Suppressor macrophage (primary cell): ENCODE measurements at places on chromosomes 2 and 18.

DNA sequence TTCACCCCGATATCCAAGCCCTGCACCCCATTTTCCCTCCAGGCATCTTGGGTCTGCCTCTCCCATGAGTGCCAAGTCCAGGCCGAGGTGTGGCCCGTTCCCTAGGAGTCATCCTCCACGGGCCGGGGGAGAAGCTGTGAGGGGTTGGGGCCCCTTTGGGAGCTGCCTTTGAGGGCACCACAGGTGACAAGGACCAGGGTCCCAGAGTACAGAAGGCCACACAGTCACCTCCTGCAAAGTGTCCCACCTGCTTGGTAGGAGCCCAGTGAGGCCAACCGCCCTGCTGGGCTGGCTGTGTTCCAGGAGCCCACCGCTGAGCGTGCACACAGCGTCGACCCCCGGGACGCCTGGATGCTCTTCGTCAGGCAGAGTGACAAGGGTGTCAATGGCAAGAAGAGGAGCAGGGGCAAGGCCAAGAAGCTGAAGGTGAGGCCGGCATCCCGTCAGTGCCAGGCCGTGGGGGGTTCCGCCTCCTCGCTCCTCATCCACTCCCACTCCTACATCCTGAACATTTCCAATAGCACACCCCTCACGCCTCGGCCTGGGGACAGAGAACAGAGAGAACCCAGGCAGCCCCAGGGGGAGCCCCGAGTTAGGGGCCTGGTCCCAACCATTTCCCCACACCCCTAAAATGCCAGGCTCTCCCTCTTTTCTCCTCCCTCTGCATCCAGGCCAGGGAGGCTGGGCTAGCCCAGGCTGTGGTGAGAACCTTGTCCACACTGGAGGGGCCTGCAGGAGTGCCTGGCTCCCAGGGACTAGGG lies 2.7 kb downstream of the ERFE start:
- no peak for DNase-seq

DNA sequence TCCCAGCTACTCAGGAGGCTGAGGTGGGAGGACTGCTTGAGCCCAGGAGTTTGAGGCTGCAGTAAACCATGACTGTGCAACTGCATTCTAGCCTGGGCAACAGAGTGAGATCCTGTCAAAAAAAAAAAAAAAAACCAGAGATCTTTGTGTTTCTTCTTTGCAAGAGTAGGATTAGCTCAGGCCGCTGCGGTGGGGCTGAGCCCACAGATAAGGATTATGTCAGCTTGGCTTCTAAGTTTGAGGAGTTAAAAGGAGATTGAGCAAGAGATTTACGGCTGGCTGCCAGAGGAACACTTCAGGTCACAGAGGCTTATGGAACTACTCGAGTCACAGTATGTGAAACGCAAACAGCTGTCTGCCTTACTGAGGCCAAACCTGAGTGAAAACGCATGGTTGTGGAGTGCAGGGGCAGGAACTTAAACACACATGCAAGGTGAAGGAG lies 146.7 kb upstream of the L3MBTL4 start:
- no peak for DNase-seq

GRCh38 chr2:68287580-68288441 lies 31.9 kb downstream of the CNRIP1 start:
- DNase-seq = peak; percentile 97

- no peak for DNase-seq
Observed at GRCh38 chr2:95374029-95374428, 28.5 kb upstream of the FAHD2A start.

DNA sequence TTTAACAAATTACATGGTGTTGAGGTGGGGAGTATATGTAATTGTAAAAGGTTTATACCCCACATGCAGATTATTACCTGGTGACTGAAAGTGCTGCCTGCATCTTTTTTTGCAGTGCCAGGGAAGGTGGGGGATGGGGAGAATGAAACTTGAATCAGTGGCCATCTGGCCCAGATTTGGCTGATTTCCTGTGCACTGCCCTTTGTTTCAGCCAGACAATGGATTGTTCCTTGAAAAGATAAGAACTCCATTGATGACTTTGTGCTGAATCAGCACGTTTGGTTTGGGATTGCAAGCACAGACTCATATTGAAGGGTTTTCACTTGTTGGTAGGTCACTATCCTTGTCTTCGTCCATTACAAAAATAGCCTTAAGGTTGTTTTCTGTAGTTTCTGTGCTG lies 20.9 kb downstream of the GREB1L start:
- DNase-seq = no peak

DNA sequence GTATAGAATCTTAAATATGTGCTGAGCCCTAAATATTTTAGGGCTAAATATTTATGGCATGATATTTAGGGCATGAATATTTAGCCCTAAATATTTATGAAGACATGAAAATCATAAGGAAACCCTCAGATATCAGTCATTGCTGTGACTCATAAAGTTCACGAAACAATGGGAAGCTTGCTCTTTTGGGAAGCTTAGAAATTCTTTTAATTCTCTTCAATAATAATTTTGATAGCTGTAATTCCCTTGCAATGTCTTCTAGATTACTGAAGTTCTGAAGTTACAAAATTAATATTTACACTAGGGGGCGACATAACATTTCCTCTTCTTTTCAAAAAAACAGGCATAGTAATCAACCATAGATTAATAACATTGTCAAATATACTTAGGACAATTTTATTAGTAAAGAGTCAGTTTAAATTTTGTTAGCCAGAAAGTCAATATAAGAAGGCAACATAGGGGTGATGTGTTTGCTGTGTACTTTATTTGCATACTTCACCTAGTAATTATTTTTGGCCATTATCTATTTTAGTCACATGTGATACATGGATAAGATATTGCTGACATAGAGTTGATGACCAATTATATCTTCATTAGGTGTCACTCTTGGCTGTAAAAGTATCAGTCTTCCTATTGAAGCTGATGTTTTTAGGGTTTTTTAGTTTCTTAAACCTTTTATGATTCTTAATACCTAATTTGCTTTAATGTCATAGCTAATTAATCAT lies 13.2 kb downstream of the ZNF804A start:
- DNase-seq = peak; percentile 71

DNA sequence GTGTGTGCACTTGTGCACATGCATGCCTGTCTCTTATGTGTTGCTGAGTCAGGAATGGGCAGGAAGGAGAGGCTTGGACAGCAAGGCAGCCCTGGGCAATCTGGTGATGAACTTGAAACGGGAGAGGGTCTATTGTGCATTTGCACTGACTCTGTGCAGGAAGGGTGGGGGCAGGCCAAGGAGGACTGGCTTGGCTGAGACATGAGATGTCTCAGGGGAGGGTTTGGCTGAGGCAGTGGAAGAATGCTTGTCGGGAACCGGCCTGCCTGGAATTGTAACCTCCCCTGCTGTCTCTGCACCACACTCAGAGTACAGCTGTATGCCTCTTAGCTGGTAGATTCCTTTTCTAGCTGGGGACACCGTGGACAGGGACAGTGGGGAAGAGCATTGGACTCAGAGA lies 176.1 kb upstream of the TNP1 start:
- no peak for DNase-seq

DNA sequence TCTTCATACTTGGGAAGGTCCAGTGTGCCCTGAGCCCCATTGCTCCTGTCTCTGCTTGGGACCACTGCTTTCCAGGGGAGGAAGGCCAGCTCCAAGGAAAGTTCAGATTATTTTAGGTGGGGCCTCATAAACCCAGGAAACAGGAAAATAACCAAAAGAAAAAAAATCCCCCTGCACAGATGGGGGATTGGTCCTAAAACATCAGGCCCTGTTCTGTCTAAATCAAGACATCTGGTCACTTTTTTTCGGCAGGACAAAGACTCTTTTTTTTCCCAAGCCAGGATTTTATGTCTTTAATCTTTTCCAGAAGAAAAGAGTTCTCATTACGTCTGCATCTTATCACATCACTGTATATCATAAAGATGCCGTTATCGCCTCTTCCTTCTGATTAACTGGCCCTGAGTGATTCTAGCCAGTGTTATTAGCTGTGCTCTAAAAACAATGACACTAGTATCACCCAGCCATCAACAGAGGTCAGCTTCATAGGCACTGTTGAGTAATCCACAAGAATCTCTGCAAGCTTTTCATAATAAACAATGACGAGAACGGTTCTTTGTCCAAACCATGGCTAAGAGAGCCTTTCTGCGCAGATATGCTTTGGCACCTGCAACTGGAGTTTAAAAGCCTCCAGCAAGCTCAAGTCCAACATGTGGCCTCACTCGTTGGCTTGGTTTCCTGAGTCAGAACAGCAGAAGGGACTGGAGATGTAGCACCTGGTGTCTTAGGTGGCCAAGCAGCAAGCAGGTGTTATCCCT lies 138.2 kb downstream of the VAPA start:
- DNase-seq = no peak

DNA sequence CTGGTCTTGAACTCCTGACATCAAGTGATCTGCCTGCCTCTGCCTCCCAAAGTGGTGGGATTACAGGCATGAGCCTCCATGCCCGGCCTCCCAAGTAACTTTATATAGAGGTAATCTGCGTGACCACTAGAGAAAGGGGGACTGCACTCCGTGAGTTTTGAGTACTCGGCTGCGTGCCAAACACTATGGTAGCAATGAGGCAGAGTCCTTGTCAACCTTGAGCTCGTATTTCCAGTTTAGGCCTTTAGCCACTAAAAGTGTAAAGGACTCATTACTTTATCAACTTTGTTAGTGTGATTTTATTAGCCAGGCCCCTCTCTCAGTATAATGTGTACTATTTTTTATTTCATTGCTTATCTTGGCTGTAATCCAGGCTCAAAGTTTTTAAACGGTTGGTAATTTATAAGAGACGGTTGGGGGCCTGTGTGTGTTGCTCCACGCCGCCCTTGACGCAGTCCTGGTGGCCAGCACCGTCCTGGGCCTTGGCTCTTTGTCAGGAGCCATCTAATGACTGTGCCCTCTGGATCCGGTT lies 56.2 kb downstream of the ZCCHC2 start:
- no peak for DNase-seq

- peak; percentile 16 for DNase-seq
Observed at GRCh38 chr18:38747153-38747552, 1181.6 kb upstream of the CELF4 start.

DNA sequence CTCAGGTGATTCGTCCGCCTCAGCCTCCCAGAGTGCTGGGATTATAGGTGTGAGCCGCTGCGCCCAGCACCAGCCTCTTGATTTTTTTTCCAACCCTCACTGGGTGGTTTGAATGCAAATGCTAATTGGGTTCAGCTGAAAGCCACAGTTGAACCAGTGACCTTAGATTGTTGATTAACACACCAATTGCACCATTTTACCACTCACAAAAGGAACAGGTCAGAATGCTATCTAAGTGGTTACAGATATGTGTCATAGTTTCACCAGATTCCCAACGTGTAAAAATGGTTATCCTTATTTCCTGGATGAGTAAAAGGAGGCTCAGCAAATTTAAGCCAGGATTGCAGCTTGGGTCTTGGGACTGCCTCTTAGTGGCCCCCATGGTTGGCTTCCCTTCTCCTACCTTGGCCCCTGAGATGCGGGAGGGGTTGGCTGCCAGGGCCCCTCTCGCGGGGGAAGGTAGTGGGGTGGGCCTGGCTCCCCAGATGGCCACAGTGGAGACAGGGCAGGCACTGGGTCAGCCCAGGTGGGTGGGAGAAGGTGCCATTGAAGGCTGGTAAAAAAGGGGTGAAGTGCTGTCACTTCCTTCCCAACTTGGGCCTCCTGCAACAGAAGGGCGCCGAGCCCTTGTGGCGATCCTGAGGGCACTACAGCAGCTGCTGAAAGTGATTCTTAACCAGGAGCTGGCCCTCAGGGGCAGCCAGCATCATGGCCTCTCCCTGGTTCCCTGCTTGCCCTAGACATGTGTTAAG lies 164.9 kb upstream of the HAAO start:
- DNase-seq = no peak

- DNase-seq = no peak
Observed at GRCh38 chr18:62981566-62981965, 266.2 kb downstream of the PHLPP1 start.

- DNase-seq = no peak
Observed at GRCh38 chr2:152583512-152584229, 133.6 kb downstream of the PRPF40A start.

DNA sequence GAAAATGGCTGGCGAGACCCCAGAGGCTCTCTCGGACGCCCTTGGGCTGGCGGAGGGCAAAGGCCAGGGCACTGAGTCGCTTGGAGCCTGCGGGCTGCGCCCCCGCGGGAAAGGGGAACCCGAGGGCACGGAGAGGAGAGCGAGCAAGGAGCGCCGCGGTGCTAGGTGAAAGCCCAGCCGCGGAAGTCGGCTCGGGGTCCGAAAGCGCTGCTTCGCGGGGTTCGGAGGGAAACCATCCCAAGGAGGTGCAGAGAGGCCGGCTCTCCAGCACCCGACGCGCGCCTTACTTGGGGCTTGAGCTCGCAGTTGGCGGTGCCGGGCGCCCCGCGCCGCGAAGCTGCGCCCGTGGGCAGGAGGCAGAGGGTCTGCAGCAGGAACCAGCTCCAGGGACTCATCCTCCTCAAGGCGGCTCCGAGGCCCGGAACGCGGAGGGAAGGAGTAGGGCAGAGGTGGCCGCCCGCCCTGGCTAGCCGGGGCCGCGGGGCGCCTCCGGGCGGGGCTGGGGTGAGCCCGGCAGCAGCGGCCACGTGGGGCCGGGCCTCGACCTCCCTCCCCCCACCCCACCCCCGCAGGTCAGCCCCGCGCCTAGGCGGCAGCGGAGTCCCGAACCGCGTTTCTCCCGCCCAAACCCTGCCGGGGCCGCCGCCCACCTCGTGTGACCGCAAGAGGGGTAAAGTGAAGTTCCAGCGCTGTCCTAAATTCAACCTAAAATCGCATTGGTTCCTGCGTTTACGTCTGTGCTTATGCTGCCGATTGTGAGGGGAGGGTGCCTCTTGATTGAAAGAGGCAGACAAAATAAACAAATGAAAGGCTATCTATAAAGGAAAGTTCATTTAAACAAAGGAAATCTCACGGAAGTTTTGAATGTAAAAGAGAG lies at the start of gene TRABD2A:
Gene TRABD2A, minus strand, starts transcription at position 440 of the 877 bp plus-strand sequence. Its CDS starts 45 bp downstream, at position 395.
- peak; percentile 50 for DNase-seq

DNA sequence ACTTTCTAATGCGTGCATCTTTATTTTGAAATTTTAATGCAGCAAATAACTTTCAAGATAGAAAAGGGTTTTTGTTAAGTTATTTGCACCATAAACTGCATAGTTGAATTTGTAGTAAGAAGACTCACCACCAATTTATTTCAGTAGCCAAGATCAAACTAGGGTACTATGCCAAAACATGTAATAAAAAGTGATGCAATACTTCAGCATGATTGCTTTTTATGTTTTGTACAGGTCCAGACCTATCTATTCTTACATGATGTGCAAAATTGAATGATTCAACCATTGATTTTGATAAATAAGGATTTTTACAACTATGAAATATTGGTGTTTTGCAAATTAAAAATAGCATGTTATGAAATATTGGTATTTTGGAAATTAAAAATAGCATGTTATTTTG lies 26.7 kb downstream of the AGPS start:
- no peak for DNase-seq

DNA sequence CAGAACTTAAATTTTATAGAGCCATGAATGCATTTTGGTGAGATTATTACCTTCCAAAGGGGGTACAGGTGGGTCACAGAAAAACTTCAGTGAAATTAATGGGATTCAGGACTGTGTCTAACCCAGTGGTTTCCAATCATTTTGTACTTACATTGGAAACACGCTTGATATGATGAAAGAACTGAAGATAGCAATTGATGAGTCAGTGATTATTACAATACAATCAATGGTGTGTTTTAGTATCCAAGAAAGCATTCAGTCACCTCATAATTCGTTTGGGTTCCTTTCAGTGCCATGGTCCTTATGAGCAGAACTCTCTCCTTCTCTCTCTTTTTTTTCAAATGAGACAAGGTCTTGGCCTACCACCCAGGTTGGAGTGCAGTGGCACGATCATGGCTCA lies 66.5 kb upstream of the IGFBP5 start:
- no peak for DNase-seq
